Central memory CD8-positive, alpha-beta T cell (primary cell): ENCODE measurements at places on chromosomes 4 and X.

- no peaks in the 10 kb centered on the region for H3K36me3 ChIP-seq
- DNase-seq = no peak
- H3K27ac ChIP-seq = no peak overlapping the region
- no peak overlapping the region for H3K4me3 ChIP-seq
Measured at GRCh38 chrX:63920875-63921274, 135.9 kb upstream of the ARHGEF9 start.

DNA sequence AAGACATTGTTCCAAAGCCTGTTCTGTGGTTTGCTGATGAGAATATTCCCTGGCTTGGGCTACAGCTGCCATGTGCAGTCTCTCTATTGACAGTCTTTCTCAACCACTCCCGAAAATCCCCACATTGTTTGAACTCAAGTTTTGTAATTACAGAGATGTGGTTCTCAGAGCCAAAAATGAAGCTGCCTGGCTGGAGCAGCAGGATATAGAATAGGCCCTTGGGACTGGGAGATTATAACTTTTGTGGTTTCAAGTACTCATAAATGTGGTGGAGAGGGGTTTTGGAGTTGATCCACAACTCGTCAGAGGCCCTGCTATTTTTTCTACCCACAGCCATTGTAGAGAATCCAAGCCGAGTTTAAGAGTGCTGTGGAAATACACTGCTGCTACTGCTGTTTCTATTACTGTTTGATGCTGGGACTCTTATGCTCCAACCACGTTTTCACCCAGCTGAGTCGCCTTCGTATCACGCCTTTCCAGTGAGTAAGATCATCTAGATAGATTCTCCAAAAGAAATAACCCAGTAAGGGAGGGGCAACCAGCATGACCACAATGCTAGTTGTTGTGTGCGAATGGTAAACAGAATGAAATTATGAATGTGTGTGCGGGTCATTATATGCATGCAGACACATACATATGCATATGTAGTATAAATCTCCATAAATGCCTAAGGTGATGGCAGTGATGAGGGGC is 57.1 kb upstream of the ATXN3L start:
- H3K27ac ChIP-seq = no peak overlapping the region
- no peak overlapping the region for H3K4me3 ChIP-seq
- H3K27me3 ChIP-seq = no peaks in the 10 kb centered on the region

GRCh38 chr4:40594261-40595178 is 35.1 kb downstream of the RBM47 start:
- no peaks in the 10 kb centered on the region for H3K4me1 ChIP-seq
- H3K4me3 ChIP-seq = no peak overlapping the region
- H3K27me3 ChIP-seq = no peaks in the 10 kb centered on the region

DNA sequence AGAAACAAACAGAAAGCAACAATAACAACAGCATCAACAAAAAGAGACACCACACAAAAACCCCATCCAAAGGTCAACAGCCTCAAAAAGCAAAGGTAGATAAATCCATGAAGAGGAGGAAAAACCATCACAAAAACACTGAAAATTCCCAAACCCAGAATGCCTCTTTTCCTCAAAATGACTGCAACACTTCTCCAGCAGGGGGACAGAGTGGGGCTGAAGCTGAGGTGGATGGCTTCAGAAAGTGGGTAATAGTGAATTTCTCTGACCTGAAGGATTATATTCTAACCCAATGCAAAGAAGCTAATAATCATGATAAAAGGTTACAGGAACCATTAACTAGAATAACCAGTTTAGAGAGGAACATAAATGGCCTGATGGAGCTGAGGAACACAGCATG is 888.2 kb downstream of the RAB28 start:
- peaks cover 3% of the 10 kb centered on the region for H3K36me3 ChIP-seq
- H3K4me3 ChIP-seq = no peak overlapping the region
- no peak for DNase-seq
- no peak overlapping the region for H3K27ac ChIP-seq
- H3K27me3 ChIP-seq = no peaks in the 10 kb centered on the region

DNA sequence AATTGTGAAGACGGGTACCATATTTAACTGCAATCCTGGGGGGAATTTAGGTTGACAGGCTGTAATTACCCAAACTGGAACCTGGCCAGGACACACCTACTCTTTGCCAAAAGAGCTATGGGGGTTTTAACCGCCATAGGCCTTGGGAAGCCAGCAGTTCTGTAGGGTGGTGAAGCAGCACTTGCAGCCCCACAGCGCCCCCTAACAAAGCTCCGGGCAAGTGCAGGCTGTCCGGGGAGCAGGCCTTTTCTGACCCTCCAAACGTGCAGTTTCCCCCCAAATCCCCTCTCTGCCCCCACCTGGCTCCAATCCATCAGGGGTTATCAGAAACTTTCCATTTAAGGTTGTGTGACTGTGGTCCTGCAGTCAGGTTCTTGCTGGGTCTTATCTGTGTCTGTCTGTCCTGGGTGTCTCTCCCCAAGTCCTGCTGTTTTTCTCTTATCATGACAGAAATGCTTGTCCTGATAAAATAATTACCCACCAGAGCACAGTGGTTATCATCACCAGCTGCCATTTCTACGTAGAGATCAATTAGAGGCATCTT is 350.9 kb downstream of the MID1IP1 start:
- H3K36me3 ChIP-seq = peaks cover 1% of the 10 kb centered on the region
- no peak for DNase-seq
- H3K4me3 ChIP-seq = no peak overlapping the region
- H3K4me1 ChIP-seq = no peaks in the 10 kb centered on the region
- H3K27me3 ChIP-seq = peaks cover 7% of the 10 kb centered on the region

DNA sequence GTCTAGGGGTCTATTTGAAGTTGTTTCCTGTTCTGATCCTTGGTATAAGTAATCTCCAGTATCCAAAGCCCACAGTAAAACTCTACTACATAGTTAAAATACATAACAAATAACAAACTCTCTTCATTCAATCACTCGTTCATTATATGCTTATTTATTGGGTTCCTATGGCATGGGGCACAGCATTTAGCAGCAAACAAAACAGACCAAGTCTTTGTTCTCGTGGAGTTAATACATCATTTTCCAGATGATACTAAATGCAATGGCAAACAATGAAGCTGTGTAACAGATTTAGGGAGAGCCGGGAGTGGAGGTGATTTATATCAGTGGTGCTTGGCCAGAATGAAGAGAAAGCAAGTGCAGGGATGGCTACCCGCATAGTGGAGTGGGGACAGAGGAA is 36.6 kb upstream of the SPARCL1 start:
- no peak overlapping the region for H3K27ac ChIP-seq
- no peak for DNase-seq
- H3K27me3 ChIP-seq = peaks cover 25% of the 10 kb centered on the region
- no peak overlapping the region for H3K4me3 ChIP-seq

DNA sequence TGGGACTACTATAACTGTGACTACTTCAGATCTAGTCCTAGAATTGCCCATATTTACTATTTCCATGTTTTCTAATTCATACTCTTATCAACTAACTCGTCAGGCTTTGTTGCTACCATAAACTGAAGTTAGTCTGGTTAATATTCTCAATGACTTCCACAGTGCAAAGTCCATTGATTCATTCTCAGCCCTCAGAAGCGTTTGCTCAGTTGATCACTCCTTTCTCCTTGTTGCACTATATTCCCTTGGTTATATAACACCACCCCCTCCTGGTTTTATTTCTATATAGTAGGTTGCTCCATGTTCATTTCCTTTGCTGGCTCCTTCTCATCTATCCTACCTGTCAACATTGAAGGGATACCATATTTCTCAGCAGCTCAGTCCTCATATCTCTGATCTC is 27.2 kb upstream of the SLC6A14 start:
- H3K36me3 ChIP-seq = peaks cover 1% of the 10 kb centered on the region
- no peaks in the 10 kb centered on the region for H3K27me3 ChIP-seq
- no peak overlapping the region for H3K27ac ChIP-seq
- H3K4me1 ChIP-seq = no peaks in the 10 kb centered on the region

DNA sequence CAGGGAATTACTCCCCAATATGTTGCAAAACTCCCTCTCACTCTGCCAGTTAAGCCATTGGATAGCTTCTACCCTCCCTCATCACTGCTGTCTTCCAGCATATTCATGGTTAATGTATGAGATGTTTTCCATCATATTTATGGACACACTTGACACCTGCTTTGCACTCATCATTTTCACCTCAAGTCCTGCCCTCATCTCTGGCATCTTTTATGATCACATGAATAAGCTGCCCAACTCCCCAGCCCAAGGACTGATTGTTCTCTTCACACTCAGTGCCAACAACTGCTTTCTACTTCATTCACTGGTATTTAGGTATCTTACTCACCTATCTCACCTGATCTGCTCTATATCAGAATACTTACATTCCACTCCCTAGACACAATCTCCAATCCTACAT is 131.1 kb upstream of the TTC29 start:
- no peaks in the 10 kb centered on the region for H3K4me1 ChIP-seq
- no peak for DNase-seq
- no peak overlapping the region for H3K4me3 ChIP-seq
- no peaks in the 10 kb centered on the region for H3K36me3 ChIP-seq
- H3K27ac ChIP-seq = no peak overlapping the region

GRCh38 chr4:156021298-156021697 is 67.6 kb upstream of the CTSO start:
- H3K27me3 ChIP-seq = no peaks in the 10 kb centered on the region
- no peak overlapping the region for H3K27ac ChIP-seq
- H3K4me1 ChIP-seq = no peaks in the 10 kb centered on the region
- no peaks in the 10 kb centered on the region for H3K36me3 ChIP-seq
